ENCODE measurements at places on chromosomes 1 and 21. TPM values are rescaled to one million over a fixed set of nuclear protein-coding genes. Genes with fewer than 3 reads are reported as not detected.

SLC45A1 gene
- total RNA-seq: 4.1 TPM

KLF17 gene
- not detected for total RNA-seq

MYBPHL gene
- total RNA-seq: not detected

C1orf53 gene
- 4.8 TPM for total RNA-seq

GORAB gene
- total RNA-seq: 11.3 TPM

RHCE gene
- total RNA-seq: 0.55 TPM

SPATA45 gene
- not detected for total RNA-seq

B4GALT2 gene
- 28.8 TPM for total RNA-seq

CFAP107 gene
- total RNA-seq: 0.89 TPM

CYP4A22 gene
- total RNA-seq: not detected

GUCA2A gene
- 7.7 TPM for total RNA-seq

FCRL6 gene
- not detected for total RNA-seq

SMCP gene
- not detected for total RNA-seq

MTARC1 gene
- 2.8 TPM for total RNA-seq

GPR3 gene
- 0.46 TPM for total RNA-seq

CDCA8 gene
- 0.11 TPM for total RNA-seq

PRAMEF2 gene
- total RNA-seq: not detected

LCE6A gene
- total RNA-seq: not detected

GJA4 gene
- total RNA-seq: 149 TPM

CA6 gene
- total RNA-seq: not detected

CLCA1 gene
- not detected for total RNA-seq

SPRR1B gene
- total RNA-seq: not detected

All from ovary (tissue), 10 donors.